Activated T-cell treated with anti-CD3 and anti-CD28 coated beads, Interleukin-2, amount 50 U/mL, for 72 hours (primary cell): ENCODE measurements at places on chromosomes 2 and 18.
A peak's percentile ranks its signal among the peaks of the same experiment; 100 is the strongest.

DNA sequence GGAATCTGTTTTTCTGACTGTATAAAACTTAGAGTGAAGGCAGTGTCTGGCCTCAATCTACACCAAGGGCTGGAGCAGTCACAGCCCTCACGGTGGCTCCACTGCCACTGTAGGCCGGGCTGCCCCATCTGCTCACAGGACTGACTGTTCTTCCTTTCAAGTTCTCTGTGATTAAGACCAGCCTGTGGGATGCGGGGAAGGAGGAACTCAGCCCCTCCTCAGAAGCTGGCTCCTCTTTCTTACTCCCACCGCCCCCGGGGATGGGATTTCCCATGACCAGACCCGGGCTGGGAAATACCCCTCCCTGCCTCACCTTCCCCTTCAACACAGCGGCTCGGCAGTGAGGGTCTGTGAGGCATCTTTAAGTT lies 106.0 kb downstream of the COPS8 start:
- no peak for DNase-seq

DNA sequence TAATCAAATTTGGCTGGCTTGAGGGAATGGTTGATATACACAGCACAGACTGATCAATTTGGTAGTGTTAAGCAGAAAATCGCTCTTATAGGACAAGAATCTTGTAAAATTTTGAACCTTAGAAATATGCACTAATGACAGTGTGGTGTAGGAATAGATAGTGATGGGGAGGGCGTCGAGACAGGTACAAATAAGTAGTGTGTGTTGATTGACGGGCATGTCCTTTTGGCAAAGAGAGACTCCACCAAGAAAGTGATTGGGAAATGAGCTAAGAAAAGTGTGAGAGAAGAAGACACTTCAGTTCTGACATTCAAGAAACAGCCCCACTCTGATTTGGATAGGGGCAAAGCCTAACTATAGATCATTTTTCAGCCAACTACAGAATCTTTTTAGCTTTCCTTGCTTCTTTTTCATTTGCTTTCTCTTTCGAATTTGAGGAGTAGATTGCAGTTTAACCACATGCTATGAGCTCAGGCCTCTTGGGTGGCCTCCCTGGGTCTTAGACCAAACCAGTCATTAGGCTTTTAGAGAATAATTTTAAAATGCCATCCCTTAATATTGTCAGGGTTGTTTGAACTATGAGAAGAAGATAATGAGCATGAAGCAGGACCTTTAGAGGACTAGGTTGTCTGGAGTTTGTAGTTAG lies 127.1 kb downstream of the CERS6 start:
- no peak for DNase-seq

DNA sequence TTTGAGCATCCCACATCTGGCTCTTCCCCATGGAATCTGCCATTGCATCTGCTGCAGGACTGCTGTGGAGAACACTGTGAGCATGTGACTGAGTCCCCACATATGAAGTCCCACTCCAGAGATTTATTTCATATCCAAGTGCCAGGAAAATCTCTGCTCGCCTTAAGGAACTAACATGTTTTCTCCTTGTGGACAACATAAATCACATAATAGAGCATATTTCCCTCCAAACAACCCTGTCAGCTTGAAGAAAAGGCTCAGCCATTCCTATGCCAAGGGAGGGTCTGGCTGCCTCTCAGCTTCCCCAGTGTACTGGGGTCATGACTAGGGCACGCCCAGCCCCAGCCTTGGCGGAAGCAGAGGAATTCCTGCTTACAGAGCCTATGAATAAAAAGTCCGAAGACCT lies 193.7 kb downstream of the DNER start:
- DNase-seq, result no peak

DNA sequence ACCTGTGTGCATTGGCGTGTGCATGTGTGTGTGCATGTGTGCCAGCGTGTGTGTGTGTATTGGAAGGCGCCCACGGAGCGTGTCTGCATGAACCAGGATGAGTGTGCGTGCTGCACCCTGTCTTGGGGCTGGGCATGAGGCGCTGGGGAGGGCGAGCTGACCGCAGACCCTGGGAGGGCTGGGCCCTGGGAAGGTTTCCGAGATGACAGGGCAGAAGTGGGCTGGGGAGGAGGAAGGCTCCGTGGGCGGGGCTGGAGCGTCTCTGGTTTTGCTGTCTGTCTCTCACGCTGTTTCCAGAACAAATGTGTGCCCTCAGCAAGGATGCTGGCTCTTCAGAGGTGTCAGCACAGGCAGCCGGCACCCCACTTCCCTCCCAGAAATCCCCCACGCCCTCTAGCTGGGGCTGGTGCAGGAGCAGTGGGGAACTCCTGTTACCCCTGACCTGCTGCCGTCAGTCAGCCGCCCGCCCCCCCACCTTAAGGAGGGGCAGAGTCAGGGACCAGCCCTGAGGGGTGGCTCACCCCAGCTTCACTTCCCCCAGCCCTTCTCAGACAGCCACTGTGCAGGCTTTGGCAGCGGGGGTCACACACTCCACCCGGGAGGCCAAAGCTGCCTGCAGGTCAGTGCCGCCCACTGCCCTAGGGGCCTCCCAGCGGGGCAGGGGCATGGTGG lies at the start of gene GPR35:
Gene GPR35 (plus strand): TSS at position 531 of the 672 bp plus-strand sequence. CDS start 4,473 bp downstream, outside the sequence.
- peak; percentile 90 for DNase-seq

DNA sequence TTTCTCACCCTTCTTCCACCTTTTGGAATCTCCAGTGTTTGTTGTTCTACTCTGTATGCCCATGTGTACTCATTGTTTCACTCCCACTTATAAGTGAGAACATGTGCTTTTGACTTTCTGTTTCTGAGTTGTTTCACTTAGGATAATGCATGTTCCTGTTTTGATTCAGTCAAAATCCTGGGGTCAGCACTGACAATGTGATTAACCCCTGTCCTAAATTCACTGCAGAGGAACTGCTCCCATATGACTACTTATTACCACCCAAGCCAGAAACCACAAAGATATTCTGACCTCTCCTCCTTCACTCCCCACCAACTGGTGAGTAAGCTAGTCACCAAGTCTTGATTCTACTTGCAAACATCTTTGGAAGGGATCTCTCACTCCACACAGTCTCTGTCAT lies 251.4 kb upstream of the TCF4 start:
- DNase-seq, result no peak

DNA sequence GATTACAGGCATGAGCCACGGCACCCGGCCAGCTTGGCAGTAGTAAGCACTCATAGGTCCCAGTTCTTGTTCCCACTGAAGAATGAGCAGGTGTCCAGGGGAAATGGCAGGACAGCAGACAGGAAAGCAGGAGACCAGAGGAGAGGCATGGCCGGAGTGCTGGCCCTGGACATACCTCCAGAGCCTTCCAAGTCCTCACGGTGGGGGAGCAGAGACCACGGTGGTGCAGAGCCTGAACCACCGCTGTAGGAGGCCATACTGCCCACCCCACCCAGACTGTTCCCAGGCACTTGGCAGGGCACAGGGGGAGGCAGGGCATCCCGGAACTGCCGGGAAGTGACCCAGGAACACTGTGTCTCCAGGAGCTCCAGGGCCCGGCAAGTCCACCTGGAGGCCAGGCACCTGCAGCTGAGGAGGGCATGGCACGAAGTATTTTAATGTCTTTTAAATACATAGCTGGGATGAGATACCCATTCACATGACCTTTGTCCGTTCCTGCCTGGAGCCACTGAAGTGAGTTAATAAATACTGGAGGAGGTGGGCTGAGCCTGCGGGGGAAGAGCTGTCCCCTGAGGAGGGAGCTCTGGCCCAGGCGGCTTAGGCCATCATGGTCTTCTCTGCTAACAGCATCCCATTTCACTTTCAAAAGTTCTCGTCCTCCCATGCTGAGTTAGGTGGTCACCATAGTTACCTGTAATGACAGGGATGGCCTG lies 49.7 kb upstream of the TFCP2L1 start:
- no peak for DNase-seq

DNA sequence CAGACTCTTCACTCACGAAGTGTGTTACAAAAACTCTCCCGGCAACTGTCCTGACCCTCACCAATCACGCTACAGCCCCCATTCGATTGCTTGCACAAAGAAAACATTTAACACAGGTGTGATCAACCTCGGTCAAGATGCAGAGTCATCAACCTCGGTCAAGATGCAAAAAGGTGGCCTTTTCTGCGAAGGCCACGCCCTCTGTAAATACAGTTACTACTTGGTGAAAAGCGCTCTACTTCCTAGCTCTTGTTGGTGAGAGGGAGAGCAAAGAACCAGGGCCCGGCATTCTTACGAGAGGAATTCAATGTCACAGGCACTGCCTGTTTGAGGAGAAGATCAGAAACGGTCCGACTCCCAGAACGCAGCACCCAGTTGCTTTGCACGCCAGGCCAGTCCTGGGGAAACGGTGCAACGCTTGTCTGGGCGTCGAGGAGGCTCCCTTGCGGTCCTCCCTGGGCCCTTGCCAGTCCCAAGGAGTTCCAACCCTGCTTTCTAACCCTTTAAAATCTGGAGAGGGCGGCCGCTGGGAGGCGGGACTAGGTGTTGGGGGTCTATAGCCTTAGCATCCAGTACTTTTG lies 1.9 kb downstream of the PIEZO2 start:
- no peak for DNase-seq

DNA sequence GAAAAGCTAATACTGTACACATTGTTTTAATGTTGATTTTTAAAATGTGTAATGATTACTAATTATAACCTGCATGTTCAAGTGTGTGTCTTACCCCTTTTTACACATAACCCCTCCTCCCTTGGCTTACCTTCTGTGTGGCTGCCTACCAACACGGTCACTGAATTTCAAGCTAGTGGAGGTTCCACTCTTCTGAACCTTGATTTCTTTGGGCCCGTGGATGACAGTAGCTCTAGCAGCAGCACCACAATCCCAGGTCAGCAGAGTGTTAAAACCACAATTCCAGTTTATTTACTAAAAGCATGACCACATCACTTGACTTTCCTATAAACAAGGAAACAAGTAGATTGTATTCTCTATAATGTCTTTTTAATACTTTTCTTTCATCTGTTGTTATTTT lies 56.9 kb downstream of the AFTPH start:
- DNase-seq, result no peak

DNA sequence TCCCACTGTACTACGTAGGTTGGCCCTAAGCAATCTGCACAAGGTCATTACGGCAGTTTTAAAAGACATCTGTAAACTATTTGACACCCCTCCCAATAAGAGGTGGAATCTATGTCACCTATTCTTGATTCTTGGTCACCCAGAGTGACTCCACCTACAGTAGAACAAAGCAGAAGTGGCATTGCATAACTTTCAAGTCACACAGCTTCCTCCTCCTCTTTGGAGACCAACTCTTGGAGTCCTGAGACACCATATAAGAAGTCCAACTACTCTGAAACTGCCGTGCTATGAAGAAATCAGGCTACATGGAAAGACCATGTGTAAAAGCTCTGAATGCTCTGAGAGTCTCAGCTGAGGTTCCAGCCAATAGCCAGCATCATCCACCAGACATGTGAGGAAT lies 253.5 kb upstream of the CDH20 start:
- no peak for DNase-seq

GRCh38 chr2:127161176-127162136 lies 54.5 kb upstream of the BIN1 start:
- no peak for DNase-seq

DNA sequence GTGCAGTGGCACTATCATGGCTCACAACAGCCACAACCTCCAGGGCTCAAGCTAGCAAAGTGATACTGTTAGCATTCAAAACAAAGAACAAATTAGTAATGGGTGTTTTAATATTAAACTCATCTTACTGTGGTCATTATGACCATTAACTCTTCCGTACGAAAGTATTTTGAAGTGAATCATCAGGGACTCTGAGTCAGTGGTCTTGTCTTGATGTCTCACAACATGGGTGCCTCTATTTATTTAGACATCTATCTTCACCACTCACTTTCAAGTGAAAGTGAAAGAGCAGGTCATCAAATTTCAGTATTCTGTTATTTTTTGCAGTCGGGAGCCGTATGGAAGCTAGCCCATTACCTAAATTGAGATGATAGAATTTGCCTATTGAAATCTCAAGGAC lies 1118.2 kb downstream of the DPP10 start:
- no peak for DNase-seq

GRCh38 chr2:234818937-234819336 lies 132.9 kb upstream of the SH3BP4 start:
- DNase-seq, result no peak

GRCh38 chr18:34595690-34596089 lies 114.4 kb upstream of the DTNA start:
- DNase-seq, result no peak

- DNase-seq, result peak; percentile 57
Observed at GRCh38 chr2:44244135-44244871, 31.0 kb upstream of the SLC3A1 start.

DNA sequence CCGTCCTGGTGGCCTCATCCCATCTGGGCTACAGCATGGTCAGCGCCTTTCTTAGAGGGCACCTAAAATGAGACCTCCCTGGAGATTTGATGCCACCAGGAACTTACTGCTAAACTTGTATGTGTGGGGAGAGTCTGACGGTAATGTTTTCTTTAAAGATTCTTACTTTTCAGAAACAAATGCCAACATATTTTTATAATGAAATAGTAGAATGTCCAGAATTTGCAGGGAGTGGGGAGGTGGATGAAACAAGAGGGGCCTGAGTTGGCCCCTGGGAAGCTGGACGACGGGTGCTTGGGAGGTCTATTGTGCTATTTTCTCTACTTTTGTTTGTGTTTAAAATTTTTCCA lies 118.8 kb upstream of the CTDP1 start:
- no peak for DNase-seq

- peak; percentile 50 for DNase-seq
Observed at GRCh38 chr2:12488352-12489318, 228.1 kb upstream of the TRIB2 start.

GRCh38 chr2:126804347-126804746 lies 94.3 kb upstream of the TEX51 start:
- DNase-seq, result no peak

DNA sequence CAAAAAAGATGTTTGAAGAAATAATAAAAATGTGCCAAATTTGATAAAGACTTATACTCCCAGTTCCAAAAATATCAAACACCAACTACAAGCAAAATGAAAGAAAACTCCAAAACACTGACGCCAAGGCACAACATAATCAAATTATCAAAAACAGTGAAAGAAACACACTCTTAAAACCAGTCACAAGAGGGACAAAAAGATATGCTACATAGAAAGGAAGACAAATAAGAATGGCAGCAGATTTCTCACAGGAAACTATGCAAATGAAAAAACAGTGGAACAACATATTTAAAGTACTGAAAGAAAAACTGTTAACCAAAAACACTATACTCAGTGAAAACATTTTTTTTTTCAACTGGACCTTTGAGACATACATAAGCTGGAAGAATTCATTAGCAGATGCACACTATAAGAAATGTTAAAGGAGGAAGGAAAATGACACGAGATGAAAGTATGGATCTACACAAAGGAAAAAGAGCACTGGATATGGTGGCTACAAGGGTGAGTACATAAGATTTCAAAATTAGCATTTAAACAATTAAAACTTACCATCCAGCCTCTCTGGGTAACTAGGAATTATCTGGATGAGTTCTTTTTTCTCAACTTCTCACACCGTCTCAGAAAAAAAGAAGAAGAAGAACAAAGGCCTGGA lies 94.0 kb upstream of the ACVR1C start:
- DNase-seq, result no peak
